ENCODE measurements at places on chromosomes 6 and 20.

GRCh38 chr20:44597516-44597915 is 15.1 kb downstream of the PKIG start:
- DNase-seq: no peak

DNA sequence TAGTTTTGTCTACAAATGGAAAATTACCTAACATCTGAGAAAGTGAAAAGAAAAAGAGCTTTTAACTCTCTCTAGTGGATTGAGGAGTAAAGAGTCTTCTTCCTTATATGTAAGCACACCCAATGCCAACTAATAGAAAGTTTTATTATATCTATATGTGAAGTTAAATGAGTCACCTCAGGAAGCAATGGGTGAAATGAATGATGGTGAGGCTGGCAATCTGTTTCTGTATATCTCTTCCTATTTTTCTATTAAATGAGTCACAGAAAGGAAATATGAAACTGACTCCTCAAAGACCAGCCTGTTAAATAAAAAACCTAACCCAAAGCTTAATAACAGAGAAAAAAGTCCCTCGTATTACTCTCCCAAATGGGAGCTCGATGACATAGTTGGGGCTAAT is 71.3 kb downstream of the OTOR start:
- no peak for DNase-seq

- DNase-seq: no peak
Observed at GRCh38 chr6:3418496-3419060, 38.3 kb downstream of the SLC22A23 start.

GRCh38 chr6:19892260-19892659 is 55.1 kb downstream of the ID4 start:
- no peak for DNase-seq

- DNase-seq: no peak
Observed at GRCh38 chr6:33742837-33743236, 3.9 kb downstream of the IP6K3 start.

- DNase-seq: no peak
Observed at GRCh38 chr6:55958790-55959189, 83.4 kb upstream of the BMP5 start.

DNA sequence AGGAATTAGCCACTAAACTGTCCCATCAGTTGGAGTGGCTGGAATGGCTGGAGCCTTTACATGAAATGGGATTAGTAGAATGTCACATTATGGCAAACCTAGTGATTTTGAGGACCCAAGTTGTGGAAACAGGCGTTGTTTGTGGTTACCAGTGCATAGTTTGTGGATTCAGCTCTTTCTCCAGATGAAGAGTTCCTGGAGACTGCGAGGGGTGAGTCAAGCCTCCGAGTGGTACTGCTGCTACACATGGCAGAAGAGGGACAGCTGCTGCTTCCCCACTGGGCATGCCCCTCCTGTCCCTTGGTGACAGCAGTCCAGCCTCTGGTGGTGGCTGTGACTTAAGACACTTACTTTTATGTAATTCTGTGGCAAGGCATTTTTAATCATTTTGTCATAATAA is 94.2 kb upstream of the SCP2D1 start:
- no peak for DNase-seq

- no peak for DNase-seq
Observed at GRCh38 chr6:71892641-71893040, 6.3 kb downstream of the RIMS1 start.

DNA sequence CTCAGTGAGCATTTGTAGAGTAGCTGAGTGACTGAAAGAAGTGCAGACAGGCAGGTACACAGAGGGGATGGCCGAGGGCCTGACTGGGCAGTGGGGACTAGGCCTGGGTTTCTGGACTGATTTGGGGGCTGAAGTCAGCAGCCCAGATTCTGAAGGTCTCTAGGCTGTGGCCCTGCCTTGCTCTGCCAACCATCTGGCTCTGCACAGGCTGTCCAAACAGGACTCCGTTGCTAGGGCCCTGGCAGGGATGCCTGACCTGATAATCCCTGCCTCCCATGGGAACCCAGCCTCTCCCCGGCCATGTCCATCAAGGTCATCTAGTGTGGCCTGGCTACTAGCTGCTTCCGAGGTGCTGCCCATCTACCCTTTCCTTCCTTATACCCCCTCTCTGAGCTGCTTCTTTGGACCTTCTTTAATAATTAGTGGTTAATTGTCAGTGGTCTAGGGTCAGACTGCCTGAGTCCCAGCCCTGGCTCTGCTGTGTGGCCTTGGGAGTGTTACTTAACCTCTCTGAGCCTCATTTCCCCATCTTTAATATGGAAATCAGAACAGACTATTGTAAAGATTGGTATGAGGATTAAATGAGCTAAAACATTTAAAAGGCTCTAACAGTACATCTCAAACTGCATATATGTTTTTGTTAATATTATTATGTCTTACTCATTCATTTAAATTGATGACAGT is 137.9 kb downstream of the VEGFA start:
- DNase-seq: no peak

DNA sequence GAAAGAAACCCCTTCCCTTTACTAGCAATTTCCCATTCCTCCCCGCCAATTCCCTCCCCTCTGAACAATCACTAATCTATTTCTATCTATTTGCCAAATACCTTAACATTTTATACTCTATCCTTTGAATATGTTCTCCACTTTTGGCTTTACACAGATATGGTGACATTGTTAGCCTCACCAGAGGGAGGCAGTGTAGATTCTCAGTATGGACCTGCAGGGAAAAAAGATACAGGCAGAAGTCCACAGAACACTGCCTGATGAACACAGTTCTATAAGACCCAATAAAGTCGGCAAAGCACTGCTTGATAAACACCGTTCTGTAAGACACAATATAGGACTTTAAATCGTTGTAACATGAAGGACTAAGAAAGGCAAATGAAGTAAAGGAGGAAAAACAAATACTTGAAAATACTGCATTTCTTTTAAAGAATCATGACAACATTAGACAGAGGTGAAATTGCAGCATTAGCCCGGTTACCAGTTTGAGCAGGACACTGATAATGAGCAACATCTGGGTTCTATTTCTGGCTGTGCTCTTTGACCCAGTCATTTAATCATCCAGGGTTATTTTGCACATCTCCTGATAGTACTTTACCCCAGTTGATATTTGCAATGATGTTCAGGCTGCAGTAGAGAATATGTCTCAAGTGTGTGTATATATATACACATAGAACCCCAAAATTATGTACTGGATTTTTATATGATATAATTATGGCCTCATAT is 296.8 kb downstream of the UTRN start:
- peak; percentile 49 for DNase-seq

DNA sequence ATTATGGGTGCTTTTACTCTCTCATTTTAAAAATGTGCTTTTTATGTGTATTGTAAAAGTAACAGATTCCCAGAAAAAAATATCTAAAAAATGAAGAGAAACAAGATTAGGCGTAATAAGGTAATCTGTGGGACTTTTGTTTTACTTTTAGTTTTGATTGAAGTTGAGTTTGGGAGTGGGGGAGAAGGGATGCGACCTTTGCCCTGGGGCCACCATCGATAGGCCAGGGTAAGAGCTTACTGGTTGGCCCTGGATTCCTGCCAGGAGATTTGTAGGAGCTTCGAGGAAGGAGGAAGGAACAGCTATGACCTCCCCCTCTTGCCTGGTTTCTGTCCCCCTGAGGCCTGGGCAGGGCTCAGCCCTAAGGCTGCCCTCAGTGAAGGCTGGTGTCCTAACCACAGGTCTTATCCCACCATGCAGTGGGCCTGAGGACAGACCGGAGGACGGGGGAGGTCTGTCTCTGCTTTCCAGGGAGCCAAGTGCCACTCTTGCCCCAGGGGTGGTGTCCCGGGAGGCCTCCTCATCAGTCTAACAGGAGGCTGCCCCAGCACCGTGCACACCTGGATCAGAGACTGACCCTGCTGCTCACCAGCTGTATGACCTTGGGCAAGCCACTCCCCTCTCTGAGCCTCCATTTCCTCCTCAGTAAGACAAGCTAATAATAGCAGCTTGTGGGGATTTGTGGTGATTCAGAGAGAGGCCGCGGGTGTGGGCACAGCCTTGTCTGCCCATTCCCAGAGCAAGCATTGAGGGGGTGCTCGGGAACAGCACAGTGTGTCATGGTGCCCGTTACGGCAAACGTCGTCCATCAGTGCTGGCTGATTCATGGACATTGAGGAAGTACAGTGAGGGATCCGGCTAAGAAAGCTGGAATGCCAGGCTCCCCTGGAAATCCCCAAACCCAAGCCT is 21.2 kb downstream of the TGM2 start:
- DNase-seq: no peak

- DNase-seq: no peak
Observed at GRCh38 chr6:2132416-2132815, 113.0 kb downstream of the GMDS start.

DNA sequence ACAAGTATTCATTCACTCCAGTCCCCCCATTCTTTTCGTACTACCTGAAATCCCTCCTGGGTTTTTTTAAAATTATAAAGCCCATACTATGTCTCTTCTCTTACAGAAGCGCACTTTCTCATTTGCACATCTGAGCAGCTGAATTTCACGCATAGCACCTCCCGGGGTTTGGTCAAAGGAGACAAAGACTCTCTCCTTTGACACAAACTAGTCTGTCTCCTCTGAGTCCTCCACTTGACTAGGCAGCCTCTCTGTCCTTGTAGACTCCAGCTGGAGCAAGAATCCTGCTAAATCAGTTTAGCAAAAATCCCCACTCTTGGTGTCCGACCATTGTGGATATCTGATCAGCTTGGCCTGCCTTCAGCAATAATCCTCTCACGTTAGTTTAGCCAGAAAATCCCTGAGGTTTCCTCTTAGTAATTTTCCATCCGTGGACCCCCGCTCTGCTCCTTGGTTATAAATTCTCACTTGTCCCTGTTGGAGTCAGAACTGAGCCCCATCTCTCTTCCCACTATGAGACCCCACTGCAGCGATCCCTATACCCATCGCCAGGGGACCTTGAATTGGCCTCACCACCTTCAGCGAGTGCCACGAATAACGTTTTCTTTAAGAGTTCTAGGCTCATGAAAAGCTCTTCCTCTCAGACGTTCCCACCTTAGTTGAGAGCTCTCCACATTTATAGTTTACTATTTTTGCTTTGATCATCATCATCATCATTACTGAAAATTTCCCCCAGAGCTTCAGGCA is 29.0 kb downstream of the PDYN start:
- DNase-seq: no peak

GRCh38 chr20:20993372-20993771 is 112.8 kb downstream of the LINC00237 start:
- DNase-seq: no peak

Data from CD4-positive, alpha-beta T cell treated with Interleukin-21 for 1 hour (primary cell).